Coronary artery (tissue), 2 donors: ENCODE measurements at places on chromosomes 4 and X.

DNA sequence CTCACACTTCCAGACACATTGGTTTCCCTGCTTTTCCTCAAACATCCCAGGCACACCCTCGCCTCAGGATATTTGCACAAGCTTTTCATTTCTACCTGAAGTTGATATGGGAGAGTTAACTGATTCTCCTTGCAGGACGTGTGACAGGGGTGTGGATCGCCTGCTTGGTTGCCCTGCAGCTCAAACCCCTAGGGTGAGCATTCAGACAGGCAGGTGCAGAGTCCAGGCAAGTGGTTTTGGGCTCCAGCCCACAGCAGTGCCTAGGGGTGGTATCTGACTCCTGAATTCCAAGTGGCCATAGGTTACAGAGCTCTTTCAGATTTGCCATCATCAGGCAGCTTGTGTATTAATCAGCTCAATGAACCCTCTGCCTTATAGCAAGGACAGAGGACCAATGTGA lies 1104.2 kb upstream of the IGFBP7 start:
- DNase-seq = no peak

- no peak for DNase-seq
Observed at GRCh38 chr4:17265139-17265538, 246.8 kb downstream of the QDPR start.

DNA sequence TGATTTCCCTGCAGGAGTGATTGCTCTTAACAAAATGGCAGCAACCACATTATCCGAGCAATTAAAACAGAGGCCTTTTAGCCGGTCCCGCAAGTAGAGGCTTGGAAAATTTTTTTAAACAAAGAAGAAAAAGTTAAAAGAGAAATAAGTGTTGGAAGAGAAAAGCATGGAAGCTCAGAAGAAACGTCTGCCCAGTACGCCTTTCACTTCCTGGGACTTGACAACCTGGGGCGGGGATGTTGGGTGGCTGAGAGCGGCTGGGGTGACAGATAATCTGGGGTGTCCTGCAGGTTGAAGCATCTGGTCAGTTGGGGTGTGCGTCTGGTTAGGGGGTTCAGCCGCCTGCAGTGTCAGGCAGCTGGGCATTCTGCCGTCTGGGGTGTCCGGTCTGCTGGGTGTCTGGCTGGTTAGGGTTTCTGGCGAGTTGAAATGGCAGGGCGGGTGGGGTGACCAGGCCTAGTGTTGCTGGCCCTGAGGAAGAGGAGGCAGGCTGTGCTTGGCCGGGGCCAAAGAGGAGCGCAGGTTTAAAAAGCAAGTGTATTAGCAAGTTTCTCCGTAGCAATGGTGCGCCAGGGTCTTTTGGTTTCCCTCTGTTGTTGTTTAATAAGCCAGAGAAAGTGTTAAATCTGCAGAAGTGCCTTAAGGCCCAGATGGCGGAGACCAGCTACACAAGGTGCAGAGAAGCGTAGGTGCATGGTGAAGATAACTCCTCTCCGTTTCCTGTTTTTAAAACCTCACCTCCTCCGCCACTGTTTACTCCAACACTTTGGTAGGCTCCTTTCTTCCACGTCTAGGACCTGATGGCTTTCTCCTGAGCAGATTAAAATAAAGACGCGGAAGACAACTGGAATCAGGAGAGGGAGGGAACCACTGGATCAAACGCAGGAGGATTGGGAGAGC lies 5.6 kb downstream of the HAND2 start:
- no peak for DNase-seq

DNA sequence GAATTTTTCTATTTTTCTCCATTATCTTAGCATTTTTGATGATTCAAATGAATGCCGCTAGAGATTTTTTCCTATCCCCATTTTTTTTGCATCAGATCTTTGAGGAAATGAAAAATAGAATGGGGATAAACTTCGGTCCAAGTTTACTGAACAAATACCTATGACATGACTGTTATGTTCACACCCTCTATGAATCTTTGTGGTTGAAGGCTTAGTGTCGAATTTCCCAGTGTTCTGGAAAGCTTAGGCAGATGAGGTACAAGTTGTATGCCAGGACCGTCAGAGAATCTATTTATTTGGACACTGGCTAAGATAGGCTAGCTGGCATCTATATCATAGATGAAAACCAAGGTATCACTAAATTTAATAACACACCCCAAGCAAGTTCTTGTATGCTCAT lies 123.4 kb downstream of the SPCS3 start:
- DNase-seq = no peak

DNA sequence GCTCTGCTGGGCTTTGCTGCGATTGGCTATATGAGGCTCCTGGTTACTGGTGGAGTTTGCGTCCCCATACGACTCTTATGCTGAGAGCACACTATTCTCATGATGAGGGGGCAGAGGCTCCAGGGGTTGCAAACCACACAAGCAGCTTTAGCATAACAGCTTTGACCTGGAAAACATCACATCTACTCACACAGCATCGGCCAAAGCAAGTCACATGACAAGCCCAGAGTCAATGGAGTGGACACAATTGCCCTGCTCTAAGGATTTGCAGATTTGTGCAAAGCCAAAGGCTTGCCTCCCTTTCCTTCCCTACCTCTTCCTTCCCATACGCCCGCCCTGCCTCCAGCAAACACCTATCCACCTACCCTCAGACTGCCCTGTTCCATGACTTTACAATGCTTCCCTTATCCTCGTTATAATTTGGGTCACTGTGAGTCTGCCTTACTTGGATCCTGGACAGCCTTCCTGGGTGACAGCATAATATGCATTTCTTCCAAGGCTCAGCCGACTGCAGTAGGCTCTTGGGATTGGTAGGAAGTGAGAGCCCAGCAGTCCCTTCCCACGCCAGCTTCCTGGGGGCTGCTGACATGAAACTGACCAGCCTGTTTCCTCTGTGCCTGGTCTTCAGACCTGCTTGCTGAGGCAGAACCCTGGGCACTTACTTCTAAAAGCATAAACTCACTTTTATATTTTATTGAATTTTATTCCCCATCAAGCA lies 208.2 kb upstream of the PSAPL1 start:
- no peak for DNase-seq

GRCh38 chrX:25650216-25650820 lies 487.8 kb upstream of the MAGEB18 start:
- DNase-seq = no peak
